ENCODE measurements at places on chromosomes 7 and 10.

- DNase-seq: no peak
Observed at GRCh38 chr10:129710510-129710847, 243.4 kb downstream of the MGMT start.

DNA sequence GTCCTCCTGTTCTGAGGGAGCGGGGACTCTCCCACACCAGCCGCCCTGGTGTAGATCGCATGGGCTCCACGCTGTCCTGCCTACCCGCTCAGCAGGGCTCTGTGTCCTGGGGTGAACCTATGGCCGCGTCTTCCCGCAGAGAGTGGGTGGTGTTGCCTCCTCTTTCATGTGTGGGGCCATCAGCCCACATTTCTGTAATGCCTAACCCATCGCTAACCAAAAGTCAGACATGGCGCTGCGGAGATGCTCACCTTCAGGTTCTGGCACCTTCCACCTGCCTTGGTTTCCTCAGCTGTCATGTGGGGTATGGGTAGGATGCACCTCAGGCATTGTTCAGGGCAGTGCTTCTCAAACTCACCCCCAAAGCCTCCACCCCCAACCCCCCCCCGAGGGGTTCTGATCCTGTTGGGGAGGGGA lies 50.5 kb upstream of the CAMK2B start:
- DNase-seq: no peak

GRCh38 chr7:156356551-156356950 lies 284.0 kb upstream of the RNF32 start:
- no peak for DNase-seq

DNA sequence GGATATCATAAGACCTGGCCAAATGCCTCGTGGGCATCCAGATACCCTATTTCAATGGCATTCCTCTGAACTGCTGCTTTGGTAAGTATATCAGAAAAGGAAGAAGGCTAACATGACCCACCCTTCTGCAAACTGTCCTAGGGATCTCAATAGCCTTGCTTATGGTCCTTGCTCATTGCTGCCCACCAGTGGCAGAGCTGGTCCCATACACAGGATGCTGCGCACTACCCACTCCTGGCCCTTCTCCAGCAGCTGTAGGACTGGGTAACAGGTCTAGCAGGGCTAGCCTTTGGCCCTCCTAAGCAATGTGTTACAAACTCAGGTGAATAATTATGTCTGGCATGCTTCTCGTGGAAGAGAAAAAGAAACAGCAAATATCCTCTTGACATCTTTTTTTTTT lies 72.5 kb downstream of the C10orf90 start:
- no peak for DNase-seq

GRCh38 chr7:45451342-45452035 lies 122.7 kb upstream of the ADCY1 start:
- DNase-seq: no peak

GRCh38 chr7:106138776-106139175 lies 26.7 kb upstream of the SYPL1 start:
- DNase-seq: no peak

- DNase-seq: no peak
Observed at GRCh38 chr7:82975811-82976468, 186.7 kb downstream of the PCLO start.

DNA sequence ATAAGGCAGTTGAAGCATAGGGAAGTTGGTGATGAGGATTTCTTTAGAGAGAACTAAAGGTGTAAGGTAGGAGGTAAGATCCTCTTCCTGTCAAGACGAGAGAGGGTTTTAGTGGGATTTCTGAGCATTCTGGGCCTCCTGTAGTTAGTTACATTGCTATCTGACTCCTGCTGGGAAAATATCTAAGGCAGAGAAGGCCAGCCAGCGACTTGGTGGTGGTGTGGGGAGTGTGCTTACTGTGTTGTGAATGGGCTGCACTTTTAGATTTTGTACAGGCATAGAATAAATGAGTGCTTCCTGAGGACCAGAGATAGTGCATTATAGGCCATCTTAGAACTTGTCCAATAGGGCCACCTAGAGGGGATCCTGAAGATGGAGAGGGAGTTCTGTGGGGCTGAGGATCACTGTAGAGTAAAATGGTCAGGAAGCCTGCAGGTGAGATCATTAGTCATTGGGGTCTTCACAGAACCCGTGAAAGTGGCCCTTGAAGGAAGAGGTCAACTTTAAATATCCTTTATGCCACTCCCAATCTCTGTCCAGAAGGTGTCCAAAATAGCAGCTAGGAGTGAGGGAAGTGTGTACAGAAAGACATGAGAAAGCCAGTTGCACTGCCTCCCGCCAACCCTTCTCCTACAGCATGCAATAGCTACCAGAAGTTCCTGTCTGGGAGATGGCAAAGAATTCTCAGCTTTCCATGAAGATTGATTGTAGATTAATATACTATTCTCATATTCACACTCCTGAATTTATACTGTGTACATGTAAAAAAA lies 266.6 kb downstream of the POLR1F start:
- DNase-seq: no peak

DNA sequence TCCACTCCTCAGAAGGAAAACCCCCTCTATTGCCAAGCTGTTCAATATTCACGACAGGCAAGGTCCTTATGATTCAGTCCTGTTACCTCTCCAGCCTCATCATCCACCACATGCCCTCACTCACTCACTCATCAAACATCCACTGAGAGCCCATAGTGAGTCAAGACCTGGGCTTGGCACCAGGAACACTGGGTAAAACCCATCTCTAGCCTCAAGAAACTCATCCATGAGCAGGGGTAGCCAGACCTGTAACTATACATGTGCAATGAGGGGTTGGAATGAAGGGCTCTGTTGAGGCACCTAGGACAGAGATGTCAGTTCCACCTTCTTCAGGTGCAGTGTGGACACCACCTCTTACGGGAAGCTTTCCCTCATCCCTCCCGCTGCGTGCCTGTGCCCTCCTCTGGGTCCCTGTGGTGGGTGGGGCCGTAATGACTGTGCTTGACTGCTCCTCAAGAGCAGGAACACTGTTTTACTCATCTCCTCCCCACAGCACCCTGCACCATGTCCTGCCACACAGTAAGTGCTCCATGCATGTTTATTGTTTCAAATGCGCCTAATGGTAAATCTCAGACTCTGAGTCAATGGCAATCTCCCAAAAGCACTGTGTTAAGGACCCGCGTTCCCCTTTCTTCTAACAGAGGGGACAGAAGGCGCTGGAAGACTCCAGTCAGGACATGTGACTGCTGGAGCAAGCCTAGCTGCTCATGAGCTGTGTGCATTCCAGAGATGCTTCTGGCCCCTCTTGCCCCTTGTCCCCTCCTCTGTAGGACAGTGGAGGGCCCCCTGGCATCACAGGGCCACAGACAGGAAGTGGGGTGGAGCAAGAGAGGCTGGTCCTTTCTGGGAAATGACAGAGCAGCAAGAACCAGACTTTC lies 95.4 kb downstream of the HIPK2 start:
- no peak for DNase-seq

Measured in NCI-H2081 treated with DMSO at 0.1 percent for 48 hours (cell line).